ENCODE measurements at places on chromosomes 1 and 21.

DNA sequence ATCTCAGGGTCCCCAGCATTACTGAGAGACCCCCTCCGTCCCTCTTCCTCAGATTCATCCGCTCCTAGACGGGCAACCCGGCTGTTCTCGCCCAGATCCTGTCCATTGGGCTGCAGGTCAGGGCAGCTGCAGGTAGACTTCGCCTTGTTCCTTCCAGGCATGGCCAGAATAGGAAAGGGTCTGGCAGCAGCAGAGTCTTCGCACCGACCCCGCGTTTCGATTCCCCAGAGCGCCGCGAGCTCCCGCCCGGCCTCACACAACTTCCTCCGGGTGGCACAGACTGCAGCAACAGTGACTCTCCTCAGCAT, 265 bp downstream of the NRDC start:
- DNase-seq = no peak

DNA sequence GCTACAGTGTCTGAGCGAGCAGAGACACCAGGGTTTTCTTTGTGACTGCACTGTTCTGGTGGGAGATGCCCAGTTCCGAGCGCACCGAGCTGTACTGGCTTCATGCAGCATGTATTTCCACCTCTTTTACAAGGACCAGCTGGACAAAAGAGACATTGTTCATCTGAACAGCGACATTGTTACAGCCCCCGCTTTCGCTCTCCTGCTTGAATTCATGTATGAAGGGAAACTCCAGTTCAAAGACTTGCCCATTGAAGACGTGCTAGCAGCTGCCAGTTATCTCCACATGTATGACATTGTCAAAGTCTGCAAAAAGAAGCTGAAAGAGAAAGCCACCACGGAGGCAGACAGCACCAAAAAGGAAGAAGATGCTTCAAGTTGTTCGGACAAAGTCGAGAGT, 2.7 kb downstream of the ZBTB18 start:
- no peak for DNase-seq

- DNase-seq = no peak
Observed at GRCh38 chr1:82455342-82455741, 654.6 kb downstream of the ADGRL2 start.

DNA sequence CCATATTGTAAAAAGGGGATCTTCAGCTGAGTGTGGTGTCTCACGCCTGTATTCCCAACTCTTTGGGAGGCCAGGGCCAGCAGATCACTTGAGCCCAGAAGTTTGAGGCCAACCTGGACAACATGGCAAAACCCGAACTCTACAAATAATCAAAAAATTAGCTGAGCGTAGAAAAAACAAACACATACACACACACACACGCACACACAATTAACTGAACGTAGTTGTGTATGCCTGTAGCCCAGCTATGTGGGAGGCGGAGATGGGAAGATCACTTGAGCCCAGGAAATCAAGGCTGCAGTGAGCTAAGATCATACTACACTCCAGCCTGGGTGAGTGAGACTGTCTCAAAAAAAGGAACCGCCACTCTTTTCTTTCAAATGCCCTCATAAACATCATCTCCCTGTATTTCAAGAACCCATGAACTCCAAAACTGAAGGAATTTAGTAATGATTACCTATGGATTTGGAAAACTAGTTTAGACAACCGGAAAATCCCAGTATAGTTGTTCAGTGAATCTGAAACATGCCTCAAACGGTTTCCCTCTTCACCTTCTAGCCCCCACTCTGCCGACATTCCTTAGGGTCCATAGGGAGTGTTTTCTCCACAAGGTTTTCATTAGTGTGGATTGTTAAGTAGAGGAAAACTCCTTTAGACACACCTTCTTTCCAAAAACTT, 4.5 kb downstream of the TXNIP start:
- no peak for DNase-seq

GRCh38 chr1:44103270-44104131, 15.1 kb upstream of the KLF17 start:
- DNase-seq = no peak

DNA sequence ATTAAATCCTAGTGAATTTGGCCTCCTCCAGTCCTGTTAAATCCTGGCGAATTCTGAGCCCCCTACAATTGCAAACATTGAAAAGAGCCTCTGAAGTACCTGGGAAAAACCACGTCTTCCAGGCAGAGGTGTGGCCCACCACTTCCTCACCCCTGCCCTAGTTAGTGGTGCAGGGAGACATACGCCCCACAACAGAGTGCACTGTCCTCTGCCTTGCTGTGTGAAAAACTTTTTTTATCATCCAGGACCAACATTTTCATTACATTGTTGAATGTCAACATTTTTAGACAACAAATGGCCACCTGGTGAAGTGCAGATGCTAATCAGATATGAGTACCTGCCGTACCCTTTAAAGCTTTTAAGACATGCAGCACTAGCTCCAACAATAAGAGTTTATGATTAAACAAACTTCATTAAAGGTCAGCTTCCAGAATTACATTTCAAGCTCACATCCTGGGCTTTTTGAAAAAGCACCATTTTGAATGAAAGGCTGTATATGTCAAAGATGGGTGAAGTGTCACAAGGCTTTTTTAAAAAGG, 13.6 kb upstream of the TMPRSS2 start:
- no peak for DNase-seq

GRCh38 chr1:4081806-4082711, 182.0 kb upstream of the C1orf174 start:
- DNase-seq = no peak

DNA sequence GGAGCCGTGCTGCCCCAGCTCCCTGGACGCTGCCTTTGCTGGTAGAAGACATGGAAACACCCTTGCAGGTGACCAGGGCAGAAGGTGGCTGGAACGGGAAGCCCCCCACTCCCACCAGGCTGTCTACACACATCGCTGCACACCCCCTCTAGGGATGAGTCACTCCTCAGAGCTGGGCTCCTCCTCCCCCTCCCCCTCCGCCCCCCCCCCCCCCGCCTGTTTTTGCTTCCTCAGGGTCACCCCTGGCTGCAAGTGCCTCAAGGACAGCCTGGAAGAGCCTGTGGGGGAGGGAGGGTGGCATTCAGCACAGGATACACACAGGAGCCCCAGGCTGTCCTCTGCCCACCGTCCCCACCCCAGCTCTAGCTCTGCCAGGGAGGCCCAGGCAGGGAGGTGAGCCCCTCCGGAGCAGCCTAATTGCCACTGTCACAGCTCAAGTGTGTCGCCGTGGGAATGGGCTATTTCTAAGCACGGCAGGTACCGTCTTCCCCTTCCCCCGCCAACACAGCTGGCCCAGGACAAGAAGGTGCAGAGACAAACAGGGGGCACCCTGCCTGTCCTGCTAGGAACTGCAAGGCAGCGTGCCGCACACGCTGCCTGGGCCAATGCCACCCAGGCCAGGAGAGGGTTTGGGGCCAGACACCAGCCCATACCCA, 2.5 kb downstream of the FNDC10 start:
- DNase-seq = no peak
